MV-4-11 (cell line): ENCODE measurements at places on chromosomes 6 and 20.

GRCh38 chr6:82385961-82386360 is 22.3 kb downstream of the TPBG start:
- no peak for DNase-seq

DNA sequence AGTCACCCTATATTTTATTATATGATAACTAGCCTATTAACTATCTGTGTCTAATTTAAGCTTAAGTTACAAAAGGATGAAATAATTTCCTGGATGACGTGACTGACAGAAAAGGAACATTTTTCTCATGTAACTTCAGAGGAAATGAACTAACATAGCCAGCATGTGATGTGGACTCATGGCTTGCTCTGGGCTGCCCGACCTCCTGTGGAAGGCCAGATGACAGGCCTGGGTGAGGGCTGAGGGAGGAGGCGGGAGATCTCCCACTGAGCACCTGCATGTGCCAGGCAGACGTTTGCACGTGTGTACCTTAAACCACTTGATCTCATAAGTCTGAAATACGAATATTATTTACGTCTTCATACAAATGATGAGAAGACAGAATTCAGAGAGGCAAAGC is 321.1 kb downstream of the SYNE1 start:
- no peak for DNase-seq

DNA sequence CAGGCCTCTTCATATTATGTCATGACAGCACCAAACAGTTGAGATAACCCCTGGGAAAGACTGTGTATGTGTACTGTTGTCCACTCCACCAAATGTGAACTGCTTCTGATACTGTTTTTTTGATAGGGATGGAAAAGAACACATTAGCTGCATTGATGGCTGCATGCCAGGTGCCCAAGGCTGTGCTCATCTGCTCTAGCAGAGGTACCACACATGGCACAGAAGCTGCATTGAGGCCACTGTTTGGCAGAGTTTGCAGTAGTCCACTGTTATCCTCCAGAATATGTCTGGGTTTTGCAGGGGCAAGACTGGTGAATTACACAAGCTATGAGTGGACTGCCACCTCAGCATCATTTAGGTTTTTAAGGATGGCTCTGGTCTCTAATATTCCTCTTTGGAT is 28.2 kb upstream of the ELMO2 start:
- no peak for DNase-seq

DNA sequence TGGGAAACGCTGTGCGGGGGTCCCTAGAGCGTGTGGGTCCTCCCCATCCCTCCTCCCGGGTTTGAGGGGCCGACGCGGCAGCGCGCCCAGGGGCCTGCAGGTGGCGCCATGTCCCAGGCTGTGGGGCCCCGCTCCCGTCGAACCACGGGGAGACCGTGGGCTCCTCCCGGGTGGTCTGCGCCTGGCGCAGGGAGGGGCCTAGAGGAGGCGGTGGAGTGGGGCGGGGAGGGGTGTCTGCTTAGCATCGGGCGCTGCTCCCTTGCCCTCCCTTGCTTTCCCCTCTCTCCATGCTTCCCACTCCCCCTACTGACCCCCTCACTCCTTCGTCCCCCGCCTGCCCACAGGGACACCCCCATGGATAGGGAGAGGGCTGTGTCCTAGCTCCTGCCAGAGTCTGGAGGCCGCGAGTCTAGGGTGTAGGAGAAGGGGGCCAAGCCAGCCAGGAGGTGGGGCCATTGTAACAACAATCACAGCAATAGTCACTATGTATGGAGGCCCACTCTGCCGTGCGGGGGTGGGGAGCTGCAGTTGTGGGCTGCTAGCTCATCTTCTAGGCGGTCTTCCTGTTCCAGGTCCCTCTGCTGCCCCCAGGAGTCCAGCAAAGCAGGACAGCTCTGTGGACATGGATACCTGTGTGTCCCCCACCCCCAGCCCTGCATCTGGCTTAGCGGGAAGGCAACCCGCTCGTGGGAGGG is 51.7 kb downstream of the CHMP4B start:
- DNase-seq, result no peak

- DNase-seq, result no peak
Measured at GRCh38 chr6:134731615-134732014, 218.3 kb downstream of the ALDH8A1 start.

DNA sequence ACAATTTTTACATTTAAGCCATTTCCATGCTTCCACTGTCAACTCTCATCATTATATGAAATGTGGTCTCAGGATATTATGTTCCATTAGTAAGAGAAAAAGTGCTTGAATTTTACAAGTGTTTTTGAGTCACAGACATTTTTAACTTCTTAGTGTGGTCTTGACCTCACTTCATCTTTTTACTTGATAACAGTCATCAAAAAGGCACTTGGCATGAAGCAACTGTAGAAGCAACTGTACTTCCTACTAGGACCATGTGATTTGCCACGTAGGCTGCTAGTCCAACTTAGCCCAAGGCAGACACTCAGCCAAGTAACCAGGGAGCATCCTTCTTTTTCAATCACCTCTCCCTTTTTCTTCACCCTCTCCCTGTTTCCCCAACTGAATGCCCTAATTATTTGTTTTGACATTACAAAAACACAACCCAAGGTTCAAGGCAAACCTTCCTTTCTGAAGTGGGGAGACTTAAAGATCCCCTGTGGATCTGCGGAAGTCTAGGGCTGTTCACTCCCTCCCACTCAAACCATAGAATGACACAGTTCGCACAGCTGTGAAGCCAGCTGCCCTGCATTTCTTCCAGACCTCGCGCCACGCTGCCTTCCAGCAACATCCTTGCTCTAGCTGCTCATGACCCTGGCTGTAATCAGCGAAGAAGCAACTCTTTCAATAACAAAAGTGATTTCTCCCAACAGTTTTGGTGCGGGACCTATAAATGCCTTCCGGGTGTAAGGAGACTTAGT is 45.0 kb downstream of the PHACTR1 start:
- DNase-seq, result no peak

- no peak for DNase-seq
Measured at GRCh38 chr6:151007076-151007475, 141.6 kb downstream of the MTHFD1L start.
